ENCODE measurements at places on chromosomes 3 and 15. TPM values are rescaled to one million over a fixed set of nuclear protein-coding genes. Genes with fewer than 3 reads are reported as not detected.

LYZL4 gene
- polyA plus RNA-seq: not detected

PML gene
- 29.9 TPM for polyA plus RNA-seq

TTLL13 gene
- polyA plus RNA-seq: 0.27 TPM

AHSG gene
- polyA plus RNA-seq: 568 TPM

TRAT1 gene
- polyA plus RNA-seq: not detected

DUOXA1 gene
- 6.3 TPM for polyA plus RNA-seq

CPEB1 gene
- polyA plus RNA-seq: 1.9 TPM

ALS2CL gene
- polyA plus RNA-seq: 17.2 TPM

ISLR gene
- polyA plus RNA-seq: 32.0 TPM

SHC4 gene
- polyA plus RNA-seq: 0.91 TPM

BTBD1 gene
- 42.2 TPM for polyA plus RNA-seq

SNX22 gene
- polyA plus RNA-seq: 7.5 TPM

PLA1A gene
- polyA plus RNA-seq: 2.9 TPM

GP9 gene
- not detected for polyA plus RNA-seq

EID1 gene
- 228 TPM for polyA plus RNA-seq

DNA sequence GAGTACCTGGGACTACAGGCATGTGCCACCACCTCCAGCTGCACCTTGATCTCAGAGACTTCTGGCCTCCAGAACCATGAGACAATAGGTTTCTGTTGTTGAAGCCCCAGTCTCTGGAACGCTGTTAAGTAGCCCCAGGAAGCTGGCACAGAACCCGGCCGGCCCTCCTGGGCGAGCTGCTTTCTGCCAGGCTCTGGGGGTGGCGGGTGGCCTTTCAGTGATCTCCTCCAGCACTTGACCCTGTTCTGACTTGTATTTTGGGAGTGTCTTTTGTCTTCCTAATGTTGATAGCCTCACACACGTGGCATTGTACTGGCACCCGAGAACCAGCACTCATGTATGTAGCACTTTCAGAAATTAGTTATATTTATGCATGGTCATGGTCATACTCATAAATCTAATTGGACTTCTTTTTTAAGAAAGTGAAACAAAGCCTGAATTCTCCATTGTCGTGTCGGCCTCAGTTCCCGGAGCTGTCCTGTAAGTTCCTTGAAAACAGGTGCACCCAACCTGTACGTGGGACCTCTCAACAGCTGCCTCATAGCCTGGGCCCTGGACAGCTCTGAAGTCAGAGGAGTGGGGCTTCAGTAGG, 74.0 kb downstream of the TFRC start:
- DNase-seq: no peak

DNA sequence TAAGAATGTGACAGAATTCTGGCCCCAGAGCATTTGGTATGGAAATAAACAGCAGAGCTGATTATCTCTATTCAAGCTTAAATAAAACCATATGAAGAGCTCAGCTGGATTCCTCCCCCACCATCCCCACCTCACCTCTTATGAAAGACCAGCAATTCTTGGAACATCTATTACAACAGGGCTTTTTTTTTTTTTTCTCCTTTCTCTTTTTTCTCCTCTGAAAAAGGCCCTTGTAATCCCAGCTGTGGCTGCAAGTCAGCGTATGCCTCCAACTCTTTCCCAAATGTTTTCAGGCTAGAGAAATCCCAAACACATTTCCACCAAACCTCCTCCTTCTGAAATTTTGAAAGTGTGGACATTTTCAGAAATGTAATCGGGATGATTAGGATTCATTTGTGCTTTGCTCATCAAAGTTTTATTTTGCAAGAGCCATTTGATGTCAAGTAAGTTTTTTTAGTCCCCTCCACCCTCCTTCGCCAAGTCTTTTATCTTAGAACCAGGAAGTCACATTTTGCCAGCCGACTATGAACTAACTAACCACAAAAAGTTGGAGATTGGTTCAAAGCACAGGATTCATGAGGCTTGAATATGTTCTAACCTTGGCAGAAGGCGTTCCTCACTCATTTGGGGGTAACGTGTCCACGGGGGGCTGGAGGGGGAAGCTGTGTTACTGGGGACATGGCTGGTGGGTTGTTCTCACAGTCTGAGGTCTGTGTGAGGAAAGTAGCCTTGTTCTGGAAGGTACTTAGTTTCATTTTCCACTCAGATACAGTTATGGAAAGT, 142.0 kb upstream of the PDZRN3 start:
- peak; percentile 38 for DNase-seq

DNA sequence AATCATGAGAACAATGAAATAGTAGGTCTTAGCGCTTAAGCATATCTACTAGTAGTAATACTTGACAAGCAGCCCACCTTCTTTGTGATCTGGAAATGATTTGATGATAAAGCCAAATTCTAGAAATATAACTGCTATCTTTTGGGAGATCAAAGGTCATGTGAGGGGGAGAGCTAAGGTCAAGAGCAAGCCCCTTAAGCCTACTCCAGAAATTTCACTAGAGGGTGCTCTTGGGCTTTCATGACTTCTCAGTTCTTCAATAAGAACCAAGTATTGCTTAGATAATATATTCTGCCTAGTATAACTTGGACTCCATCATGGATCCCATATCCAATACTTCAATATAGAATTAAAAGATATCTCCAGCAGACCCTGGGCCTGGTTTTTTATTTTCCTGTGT, 319.6 kb downstream of the ZBTB20 start:
- peak; percentile 61 for DNase-seq

- DNase-seq: no peak
Measured at GRCh38 chr3:3499012-3499562, 300.1 kb upstream of the LRRN1 start.

DNA sequence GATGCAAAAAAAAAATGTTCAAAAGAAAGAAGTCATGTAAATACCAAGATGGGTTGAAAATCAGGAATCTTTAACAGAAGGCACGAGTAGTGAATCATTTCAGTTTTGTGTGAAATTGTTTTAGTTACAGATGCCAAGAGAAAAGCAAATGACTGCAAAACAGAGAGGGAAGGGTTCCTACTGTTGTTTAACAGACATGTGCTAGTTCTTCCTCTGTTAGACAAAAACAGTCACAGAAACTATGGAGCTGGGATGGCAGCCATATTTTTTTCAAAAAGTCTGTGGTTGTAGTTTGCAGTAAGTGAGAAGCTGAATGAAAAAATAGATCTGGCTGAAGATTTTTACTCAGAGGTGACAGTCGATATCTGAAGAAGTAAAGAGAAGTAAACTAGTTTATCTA, 511.9 kb downstream of the ZIC1 start:
- no peak for DNase-seq

- DNase-seq: no peak
Measured at GRCh38 chr15:59168536-59168935, 38.1 kb upstream of the LDHAL6B start.

- DNase-seq: no peak
Measured at GRCh38 chr15:65402961-65403360, 19.8 kb downstream of the IGDCC4 start.

GRCh38 chr15:69921626-69922619, 175.8 kb downstream of the TLE3 start:
- DNase-seq: no peak

DNA sequence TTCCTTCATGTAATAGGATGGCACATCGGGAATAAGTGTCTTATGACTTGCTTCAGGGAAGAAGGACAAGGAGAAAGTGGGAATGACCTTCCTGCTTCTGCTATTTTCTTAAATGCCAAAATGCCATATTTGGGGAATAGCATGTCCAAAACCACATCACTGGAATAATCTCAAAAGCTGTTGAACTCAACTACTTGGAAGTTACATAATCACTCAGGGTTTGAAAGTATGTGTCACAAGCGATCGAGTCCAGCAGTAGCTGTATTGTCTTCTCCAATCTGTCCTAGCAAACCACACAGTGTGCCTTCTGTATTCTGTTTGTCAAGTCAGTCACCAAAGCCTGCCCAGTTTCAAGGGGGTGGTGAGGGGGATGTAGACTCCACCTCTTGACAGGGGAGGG, 58.3 kb upstream of the GADL1 start:
- DNase-seq: no peak

- no peak for DNase-seq
Measured at GRCh38 chr3:35067750-35068149, 571.6 kb upstream of the ARPP21 start.

- DNase-seq: no peak
Measured at GRCh38 chr3:62210011-62210410, 163.3 kb downstream of the FEZF2 start.

GRCh38 chr15:98966091-98966787, 41.4 kb downstream of the PGPEP1L start:
- DNase-seq: no peak

DNA sequence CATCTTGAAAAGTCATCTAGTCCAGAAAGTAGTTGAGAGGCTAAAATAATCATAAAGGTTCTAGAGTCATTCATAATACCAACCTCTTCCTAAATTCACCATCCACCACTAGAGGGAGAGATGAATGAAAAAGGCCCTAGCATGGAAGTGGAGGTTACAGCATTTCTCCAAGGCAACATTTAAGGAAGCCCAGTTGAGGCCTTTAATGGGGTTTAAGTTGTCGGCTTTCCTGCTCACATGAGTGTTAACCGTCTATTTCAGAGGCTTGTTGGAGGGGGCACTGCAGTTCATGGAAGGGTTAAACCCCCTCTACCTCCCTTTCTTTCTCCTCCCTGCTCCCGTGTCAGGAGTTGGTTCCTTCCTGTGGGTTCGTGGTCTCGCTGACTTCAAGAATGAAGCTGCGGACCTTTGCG, 3.8 kb upstream of the SLCO3A1 start:
- DNase-seq: peak; percentile 37

- peak; percentile 69 for DNase-seq
Measured at GRCh38 chr3:183428447-183429211, at the start of gene MCF2L2. MCF2L2 (minus strand) TSS chr3:183428619; CDS start chr3:183427977, 642 bp downstream.

DNA sequence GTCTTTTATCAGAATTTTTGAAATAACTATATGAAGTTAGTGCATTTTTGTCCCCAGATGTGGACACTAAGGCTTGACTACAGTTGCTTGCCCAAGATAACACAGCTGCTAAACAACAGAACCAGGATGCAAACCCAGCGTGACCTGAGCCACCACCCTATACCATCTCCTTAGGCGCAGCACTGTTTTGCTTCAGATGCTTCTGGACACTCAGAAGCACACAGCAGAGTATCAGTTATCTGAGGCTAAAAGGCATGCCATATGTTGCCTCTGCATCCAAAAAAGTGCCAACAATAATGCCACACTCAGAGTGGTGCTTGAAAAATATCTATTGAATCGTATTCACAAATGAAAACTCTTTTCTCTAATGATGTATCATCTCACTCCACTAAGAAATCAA, 24.5 kb downstream of the KCNMB2 start:
- DNase-seq: no peak

DNA sequence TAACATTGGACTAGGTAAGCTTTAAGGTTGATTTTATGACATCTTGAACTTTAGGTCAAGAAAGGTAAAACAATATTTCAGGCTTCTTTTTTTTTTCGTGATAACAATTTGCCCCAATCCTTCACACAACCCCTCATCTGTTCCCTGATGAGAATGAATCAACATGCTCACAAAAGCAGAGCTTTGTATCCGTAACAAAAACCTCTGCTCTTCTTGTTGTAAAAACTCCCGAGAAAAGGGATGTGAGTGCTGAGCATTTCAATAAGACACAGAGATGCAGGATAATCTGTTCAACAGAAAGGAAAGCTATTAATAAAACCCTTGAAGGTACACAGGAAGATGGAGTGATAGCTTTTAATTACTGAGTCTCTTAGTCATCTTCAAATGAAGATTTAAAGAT, 94.3 kb downstream of the RAD18 start:
- no peak for DNase-seq

DNA sequence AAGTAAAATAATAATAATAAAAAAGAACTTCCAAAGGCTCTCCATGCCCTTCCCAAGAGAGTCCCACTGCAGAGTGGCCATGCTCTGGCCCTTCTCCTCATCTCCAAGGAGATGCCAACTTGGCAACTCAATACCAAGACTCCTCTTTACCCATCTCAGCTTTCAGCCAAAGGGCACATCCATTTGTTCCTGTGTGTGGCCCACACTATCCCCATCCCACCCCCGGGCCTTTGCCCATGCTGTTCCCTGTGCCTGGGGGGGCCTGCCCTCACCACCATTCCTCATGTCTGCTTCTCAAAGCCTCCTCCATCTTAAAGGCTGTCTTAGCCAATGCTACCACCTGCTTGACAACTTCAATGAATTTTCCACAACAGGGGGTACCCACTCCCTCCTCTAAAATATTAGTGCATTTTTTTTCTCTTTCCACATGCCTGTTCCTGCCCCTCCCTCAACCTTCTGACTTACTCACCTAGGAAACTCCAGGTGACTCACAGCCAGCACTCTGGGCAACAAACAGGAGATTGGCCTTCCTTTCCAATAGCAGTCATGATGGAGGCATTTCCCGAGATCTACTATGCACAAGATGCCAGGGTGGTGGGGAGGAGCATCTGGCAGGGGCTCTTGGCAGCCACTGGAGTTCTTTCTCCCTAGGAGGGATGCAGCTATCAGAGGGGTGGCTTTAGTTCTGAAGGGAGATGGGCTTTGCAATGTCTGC, 109.4 kb upstream of the SMAD3 start:
- no peak for DNase-seq

DNA sequence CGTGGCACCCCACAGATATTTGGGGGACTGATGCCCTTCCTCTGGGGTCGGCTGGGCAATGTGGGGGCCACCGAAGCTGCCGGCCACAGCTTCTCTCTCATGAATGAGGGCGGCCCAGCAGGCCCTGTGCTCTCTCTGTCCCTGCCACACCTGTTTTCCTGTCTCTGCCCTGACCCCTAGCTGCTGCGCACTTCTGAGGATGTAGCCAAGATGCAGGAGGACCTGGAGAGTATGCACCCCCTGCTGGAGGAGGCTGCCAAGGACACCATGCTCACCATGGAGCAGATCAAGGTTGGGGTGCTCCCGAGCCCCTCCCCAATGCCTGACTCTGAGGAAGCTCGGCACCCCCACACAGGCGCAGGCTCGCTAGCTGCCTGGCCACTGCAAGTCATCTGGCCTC, 59.7 kb downstream of the SEMA3G start:
- peak; percentile 70 for DNase-seq

DNA sequence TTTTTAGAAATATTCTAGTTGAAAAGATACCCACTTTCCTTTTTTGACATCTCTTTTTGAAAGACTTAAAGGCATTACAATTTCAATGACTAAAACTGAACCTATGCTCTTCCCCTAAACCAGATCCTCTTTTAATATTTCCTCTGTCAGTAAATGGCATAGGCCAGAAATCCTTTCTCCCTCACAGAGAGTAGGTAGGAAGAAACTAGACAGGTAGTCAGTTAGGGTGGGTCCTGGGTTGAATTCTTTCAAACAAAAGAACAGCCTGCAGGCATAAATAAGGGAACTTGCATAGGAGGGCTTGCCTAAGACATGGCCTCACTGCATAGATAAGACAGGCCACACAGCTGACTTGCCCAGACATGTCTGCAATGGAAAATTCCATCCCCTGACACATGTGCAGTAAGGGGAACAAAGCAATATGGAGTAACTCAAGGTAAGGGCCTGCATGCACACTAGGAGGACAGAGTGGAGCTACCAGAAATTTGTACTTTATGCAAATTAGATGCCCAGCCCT, 23.1 kb downstream of the PLSCR5 start:
- peak; percentile 50 for DNase-seq

GRCh38 chr3:105356396-105356795, 10.3 kb upstream of the ALCAM start:
- no peak for DNase-seq

GRCh38 chr3:11034309-11034985, 41.9 kb downstream of the SLC6A1 start:
- DNase-seq: no peak

GRCh38 chr3:16318176-16318575, 53.2 kb downstream of the OXNAD1 start:
- peak; percentile 29 for DNase-seq

GRCh38 chr3:174270841-174271240, 588.3 kb upstream of the NAALADL2 start:
- DNase-seq: peak; percentile 6

GRCh38 chr3:169148448-169149348, 514.8 kb downstream of the MECOM start:
- no peak for DNase-seq

GRCh38 chr3:46285931-46286619, 43.8 kb downstream of the CCR3 start:
- DNase-seq: no peak

Measured in hepatocyte (in vitro differentiated cells).